ENCODE measurements at places on chromosomes 1 and 21.

DNA sequence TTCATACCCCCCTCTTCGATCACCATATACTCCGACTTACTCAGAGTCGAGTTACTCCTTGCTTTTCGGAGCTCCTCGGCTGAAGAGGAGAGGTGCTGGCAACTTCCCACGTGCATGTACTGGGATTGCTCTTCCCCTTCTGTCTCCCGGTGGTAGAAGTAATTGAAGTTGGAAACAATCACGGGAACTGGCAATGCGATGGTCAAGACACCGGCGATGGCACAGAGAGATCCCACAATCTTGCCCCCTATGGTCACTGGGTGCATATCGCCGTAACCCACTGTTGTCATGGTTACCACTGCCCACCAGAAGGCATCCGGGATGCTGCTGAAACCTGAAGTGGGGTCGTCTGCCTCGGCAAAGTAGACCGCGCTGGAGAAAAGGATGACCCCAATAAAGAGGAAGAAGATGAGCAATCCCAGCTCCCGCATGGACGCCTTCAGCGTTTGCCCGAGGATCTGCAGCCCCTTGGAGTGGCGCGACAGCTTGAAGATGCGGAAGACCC lies 1.5 kb downstream of the KCNA3 start:
- no peak for DNase-seq

DNA sequence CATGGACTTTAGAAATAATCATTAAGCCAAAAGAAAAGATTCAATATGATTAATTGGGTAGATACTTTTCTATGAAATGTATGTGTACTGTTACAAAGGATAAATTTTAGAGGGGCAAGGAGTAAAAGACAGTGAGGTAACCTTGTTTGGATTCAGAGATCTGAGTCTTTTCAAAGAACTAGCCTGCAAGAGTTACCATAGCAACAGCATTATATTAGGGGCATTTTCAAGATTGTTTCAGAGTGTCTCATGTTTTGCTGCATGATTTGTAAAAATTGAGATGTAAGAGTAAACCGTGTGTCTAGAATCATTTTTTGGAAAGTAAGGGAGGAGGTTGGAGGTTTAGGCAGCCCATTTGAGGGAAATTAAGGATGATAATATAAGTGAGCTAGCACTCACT lies 70.6 kb upstream of the KIAA1614 start:
- no peak for DNase-seq

DNA sequence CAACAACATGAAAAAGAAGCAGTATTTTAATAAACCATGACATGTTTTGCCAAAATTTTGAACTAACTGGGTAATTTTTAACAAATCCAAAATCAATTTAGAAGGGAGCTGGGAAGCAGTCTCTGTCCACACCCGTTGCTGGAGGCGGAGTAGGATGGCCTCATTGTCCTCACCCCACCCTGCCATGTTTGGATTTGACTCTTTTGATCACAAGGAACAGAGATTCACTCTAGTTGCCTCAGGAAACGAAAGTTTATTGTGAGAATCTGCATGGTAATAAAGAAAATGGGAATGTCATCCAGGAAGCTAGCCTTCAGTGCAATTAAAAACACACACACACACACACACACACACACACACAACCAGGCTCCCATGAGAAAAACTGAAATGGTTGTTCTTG lies 145.4 kb downstream of the SLC30A10 start:
- no peak for DNase-seq

DNA sequence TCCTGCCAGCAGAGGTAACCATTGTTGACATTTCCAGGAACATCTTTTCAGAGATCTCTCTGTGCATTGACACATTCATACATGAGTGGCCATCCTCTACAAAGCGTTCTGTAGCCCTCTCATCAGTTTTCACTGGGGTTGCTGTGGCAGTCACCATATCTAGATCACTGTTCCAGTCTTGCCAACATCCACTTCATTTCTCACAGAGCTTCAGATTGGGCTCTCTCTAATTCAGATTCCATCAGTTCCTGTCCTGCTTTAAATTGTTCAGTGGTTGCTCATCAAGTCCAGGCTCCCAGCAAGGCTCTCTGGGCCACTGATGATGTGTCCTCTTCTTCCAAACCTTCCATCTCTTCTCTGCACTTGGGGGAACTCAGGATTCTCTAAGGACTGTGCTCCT lies 173.7 kb downstream of the KCNJ6 start:
- DNase-seq: no peak

DNA sequence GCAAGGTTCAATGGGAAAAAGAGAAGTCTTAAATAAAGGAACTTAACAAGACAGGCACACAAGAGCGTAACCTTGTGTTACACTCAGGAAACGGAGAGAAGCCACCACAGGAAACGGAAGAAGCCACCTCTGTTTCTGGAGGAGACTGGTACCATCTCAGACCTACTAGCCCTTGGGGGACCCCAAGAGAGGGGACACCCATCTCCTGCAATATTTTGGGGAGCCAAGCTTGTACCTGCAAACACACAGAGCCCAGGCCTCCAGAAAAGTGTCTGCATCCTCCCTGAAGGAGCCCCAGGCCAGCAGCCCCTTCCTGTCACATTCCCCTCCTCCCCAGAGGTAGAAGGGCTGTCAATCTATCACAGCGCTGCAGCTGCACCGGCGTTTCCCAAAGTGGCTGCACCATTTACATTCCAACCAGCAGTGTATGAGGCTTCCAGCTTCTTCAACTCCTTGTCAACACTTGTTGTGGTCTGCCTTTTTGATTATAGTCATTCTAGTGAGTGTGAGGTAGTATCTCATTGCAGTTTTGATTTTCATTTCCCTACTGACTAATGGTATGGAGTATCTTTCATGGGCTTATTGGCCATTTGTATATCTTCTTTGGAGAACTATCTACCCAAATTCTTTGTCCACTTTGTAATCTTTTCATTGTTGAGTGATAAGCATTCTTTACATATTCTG lies 23.0 kb upstream of the PADI1 start:
- no peak for DNase-seq

DNA sequence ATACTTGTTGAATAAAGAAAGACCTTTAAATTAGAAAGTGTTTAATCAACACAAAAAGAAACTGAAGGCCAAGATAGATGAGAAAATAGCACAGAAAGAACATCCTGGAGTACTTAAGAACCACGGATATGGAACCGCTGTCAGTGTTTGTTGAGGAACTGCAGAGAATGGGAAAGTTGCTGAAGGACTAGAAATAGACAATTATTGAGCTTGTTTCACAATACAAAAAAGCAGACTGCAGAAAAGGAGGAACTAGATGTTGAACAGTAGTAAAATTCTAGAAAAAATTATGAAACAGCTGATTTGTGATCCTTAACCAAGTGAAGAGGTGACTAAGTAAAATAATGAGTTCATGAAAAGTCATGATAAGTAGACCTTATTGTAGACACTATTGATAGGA lies 29.7 kb downstream of the MYSM1 start:
- DNase-seq: no peak

DNA sequence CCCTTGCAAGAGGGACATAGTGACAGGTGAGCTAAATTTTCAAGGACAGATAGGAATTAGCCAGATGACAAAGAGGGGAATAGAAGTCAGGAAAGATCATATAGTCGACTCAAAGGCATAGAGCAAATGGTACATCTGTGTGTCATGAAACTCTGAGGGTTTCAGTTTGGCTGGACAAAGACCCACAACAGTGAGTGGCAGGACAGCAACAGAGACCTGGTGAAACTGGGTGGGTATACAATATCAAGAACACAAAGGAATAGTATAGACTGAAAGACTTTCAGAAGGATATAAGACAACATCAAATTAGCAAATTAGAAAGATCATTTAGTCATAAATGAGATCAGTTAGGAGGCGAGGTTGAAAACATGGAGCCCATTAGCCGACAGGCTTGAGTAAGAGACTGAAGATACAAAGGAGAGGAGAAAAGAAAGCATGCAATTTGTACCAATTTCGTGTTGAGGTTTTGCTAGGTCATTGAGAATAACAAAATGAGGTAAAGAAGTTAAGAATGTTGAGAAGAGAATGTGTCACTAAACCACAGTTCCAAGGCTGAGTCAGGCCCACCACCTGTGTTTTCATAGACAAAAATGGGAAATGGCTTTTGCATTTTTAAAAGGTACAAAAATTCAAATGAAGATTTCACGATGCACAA lies 213.8 kb downstream of the HHIPL2 start:
- no peak for DNase-seq

DNA sequence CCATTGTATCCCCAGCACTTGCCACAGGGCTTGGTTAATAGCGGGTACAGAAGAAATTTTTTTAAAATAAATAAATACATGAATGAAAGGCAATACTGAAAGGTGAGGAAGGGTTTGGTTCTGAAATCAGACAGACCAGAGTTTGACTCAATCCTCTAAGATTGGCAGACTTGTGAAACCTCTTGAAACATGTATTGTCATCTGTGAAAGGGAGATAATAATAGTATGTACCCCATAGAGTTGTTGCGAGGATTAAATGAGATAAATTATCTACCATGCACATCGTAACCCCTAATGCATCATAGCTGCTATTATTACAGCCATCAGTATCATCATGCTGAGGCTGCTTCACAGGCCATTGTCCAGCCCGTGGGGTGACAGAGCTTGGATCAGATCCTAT lies 41.4 kb downstream of the S1PR1 start:
- no peak for DNase-seq

DNA sequence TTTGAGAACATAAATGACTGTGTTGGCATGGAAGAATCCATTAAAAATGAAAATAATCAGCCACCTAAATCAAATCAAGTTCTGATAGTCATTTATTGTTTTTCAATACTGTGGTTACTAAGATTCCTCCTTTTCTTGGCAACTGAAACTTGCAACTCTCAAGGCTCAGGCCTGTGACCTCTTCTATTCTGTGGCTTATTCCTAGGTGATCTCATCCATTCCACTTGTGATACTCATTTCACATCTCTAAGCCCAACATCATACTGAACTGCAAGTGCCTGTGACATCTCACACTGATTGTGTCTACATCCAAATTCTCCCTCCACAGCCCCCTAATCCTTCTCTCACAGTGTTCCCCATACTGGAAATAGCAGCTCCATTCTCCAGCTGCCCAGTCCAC lies 4.8 kb upstream of the ST6GALNAC5 start:
- DNase-seq: no peak

DNA sequence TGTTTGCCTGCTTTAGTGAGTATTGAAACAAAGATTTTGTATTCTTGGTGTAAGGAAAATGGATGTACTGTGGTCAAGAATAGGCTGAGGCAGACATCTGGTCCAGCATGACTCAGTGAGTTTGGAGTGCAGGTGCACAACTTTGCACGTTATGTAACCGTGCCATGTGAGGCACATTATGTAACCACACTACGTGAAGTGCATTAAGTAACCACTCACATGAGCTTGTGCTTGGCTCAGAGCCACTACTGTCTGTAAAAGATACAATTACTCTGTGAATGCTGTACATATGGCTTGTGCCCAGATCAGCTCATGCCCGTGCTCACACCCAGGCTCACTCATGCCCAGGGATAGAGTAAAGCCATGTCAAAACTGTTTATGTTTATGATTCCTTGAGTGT lies 216.8 kb downstream of the CTH start:
- no peak for DNase-seq

DNA sequence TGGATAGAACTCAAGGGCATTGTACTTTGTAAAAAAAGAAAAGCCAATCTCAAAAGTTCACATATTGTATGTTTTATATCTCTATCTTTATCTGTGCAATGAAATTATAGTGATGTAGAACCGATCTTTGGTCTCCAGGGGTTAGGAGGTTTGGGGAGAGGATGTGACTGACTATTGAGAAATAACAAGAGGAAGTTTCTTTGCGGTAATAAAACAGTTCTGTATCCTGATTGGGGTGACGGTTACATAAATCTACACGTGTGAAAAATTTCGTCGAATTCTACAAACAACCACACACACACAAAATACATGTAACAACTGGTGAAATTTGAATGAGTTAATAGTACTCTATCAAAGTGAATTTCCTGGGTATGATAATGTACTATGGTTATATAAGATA lies 10.6 kb upstream of the OR2T33 start:
- no peak for DNase-seq

DNA sequence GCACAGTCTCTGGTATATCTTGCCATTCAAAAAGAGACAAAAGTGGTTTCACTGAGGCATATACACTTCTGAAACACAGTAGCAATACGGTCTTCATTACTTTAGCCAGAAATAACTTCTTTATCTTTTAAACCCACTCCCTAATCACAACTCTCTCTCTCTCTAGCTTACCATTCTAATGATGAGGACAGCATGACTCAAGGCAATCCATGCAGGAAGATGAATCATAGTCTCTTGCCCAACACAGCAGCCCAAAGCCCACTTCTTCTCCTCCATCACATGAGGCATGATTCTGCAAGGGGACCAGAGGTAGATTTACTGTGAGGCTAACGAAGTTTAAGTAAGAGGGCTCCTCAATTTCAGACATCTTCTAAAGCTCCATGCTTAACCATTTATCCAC lies 285.0 kb upstream of the NR5A2 start:
- DNase-seq: no peak

Measured in CD8-positive, alpha-beta T cell (primary cell).